Panc1 (cell line): ENCODE measurements at places on chromosomes 5 and 9. TPM values are rescaled to one million over a fixed set of nuclear protein-coding genes. Genes with fewer than 3 reads are reported as not detected.

- DNase-seq = no peak
Observed at GRCh38 chr5:107268241-107268640, 402.5 kb downstream of the EFNA5 start.

DNA sequence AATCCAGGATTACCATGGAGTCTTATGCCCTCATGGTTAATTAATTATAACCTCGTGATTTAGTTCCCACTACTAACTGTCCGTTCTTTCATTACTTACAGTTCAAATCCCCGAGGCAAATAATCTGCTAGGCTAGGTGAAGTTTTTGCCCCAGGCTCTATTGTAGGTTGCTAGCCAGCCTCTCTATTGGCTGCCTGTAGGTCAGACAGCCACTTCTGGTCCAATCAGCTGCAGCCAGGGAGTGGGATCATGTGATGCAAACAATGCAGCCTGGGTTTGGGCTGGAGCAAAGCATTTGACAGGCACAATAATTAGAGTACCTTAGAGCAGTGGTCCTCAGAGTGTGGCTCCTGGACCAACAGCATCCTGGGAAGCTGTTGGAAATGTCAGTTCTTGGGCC, 17.7 kb downstream of the TMEM252 start:
- DNase-seq = no peak

DNA sequence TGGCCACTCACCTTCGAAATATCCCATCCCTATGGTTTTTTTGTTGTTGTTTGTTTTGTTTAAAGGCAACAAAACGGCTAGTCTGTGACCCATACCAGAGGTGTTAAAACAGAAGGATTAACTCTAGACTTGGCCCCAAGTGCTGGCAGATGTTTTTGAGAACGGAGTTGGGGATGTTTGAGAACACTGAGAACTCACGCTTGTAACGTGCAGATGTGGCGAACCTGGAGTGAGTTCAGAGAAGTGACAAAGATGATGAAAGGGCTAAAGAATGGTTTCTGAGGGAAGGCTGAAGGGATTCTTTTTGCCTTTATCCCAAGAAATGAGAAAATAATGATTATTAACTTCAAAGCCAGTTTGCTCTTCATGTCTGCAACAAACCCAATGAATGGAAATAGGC, 286.5 kb downstream of the ZNF608 start:
- no peak for DNase-seq

DNA sequence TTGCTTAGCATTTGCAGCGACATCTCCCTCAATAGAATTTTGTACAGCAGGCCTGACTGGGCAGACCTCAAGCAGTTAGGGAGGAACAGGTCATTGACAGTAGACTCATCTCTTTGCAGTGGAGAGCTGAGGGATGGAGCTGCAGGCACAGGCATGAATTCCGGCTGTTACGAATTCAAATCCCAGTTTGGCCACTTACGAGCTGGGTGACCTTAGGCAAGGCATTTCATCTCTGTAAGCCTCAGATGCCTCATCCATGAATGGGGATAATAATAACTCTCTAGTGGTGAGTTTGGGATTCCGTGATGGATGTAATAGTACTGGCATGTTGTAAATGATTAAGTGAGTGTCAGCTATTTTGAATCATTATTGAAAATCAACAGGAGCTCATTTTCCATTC, 195.3 kb downstream of the SEMA6A start:
- DNase-seq = no peak

- DNase-seq = no peak
Observed at GRCh38 chr5:16899171-16899570, 36.9 kb downstream of the MYO10 start.

DNA sequence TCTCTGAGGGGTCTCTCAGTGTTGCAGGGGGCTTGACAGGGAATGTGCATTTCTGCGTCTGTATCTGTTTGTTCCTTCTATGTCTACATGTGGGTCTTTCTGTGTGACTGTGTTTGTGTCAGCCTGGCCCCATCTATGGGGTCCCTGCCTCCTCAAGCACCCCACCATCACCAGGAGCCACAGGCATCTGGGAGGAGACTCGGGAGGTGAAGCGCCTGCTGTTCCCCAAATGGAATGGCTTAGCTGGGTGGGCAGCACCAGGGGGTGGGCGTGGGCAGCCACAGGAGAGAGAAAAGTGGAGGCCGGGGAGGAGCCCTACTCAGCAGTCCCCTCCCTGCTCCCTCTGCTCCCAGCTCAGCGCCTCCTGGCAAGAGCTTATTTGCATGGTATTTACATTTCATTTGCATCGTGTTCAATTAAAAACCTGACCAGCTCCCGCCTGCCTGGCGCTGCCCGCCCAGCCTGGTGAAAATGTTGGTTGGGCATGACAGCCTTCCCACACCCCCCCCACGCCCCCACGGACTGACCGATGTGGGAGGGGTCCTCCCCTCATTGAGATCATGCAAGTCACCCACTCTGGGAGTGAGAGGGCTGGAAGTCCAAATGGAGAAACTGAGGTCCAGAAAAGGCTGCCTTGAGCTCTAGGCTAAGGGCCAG, 50.5 kb downstream of the CXXC5 start:
- no peak for DNase-seq

PCDHGB5 gene
- total RNA-seq = 0.87 TPM

GRCh38 chr5:97936231-97936630, 753.2 kb upstream of the RIOK2 start:
- DNase-seq = no peak

GRCh38 chr9:101966691-101967090, 228.2 kb upstream of the GRIN3A start:
- DNase-seq = no peak

- DNase-seq = no peak
Observed at GRCh38 chr9:85331626-85332025, 410.1 kb downstream of the AGTPBP1 start.

PHF24 gene
- 0.08 TPM for total RNA-seq

DNA sequence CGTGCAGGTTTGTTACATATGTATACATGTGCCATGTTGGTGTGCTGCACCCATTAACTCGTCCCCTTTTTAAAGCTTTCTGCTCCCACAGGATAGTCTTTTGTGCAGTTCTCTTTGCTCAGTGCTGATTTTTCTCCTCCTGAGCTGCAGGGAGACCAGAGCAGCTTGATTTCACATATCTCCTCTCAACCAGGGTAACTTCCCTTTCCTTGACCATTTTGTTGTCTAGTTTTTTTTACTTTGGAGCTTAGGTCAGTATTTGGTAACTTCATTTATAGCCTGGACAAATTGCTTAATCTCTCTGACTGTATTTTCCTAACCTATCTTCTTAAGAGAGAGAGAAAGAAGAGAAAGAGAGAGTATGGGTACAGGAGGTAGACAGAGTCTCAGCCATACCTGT, 137.1 kb upstream of the ZNF366 start:
- no peak for DNase-seq

SPINK13 gene
- total RNA-seq = not detected

DNA sequence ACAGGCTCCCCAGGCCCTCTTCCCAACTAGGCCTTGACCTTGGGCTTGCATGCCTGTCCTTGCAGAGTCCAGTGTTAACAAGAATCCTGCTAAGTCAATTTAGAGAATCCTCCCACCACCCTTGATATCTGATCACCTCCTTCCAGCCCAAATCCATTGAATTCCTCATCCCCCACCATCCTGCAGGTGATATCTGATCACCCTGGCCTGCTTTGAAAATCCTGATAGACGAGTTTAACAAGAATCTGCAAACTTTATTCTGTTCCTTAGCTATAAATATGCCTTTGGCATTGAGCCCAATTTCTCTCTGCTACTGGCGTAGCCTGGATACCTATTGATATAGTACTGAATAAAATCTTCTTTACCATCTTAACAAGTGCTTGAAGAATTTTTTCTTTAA, 125.5 kb downstream of the DIRAS2 start:
- DNase-seq = no peak

GRCh38 chr5:180492226-180492903, 1.8 kb upstream of the CNOT6 start:
- DNase-seq = no peak

GRCh38 chr5:78926252-78926651, 58.9 kb downstream of the ARSB start:
- DNase-seq = no peak

DNA sequence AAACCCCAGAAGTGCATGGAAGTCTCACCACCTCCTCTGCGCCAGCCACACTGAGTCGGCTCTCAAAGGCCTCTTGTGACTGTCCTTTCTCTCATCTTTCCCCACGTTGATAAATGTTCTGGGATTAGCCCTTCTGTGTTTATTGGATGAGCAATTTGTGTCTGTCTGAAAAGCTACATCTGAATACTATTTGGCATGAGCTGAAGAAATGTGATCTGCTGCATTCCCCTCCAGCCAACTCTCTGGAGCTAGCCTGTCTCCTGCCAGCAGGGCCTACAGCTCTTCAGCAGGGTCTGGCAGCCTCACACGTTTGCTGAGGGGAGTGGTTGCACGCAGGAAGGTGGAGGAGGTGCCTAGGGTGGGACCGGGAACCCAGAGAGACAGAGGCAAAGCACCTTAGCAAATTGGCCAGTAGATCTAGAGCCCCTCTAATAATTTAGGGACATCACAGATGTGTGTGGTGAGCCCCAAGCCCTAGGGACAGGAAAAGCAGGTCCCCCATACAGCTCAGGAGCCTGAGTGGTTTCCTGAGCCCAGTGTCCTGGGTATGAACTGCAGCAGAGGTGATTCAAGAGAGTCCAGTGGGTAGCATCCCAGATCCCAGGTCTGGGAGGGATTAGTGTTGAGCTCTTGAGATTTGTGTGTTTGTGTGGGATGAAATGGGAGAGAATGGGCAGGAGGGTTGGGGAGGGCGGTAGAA, 20.5 kb upstream of the B4GALT1 start:
- no peak for DNase-seq

- no peak for DNase-seq
Observed at GRCh38 chr9:35980289-35981011, 22.5 kb upstream of the OR2S2 start.

DNA sequence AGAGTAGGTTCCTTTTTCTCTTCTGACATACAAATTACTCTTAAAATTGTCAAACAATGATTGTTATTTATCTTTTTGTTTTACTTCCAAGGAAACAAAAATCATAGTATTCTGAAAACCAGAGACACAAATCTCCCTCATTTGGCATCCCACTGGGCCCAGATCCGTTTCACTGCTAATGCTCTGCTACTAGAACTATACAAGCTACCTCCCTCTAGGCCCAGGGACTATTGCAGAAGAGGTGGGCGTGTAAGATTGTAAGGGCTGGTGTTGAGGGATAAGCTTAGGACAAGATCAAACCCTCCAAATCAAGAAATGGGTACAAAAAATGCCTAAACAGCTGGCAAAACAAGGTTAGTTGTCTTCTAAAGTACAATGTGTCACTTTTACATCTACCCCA, 928.9 kb upstream of the CDH10 start:
- DNase-seq = no peak

HRH2 gene
- 0.33 TPM for total RNA-seq

ARSK gene
- total RNA-seq = 13.7 TPM

DNA sequence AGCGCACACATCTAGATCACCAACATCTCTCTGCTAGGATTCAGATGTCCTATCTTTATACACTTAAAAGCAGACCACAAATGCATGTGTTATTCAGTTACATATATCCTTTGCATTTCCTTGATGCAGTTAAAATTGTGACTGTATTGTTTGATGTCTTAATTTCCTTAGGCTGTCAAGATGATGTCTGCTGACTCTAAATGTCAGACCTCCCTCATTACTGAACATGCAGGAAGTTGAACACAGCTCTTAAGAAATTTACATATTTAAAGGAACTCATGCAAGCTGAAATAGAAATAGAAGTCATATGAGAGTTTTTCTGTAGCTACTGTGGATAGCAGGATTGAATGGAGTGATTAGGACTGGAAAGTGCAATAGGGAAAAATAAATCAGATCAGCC, 336.5 kb upstream of the SEMA6A start:
- no peak for DNase-seq

- DNase-seq = no peak
Observed at GRCh38 chr9:4299005-4299795, 668 bp downstream of the GLIS3 start.

- no peak for DNase-seq
Observed at GRCh38 chr9:133512253-133513213, 12.2 kb downstream of the MYMK start.

SLC6A3 gene
- 0.05 TPM for total RNA-seq

GRCh38 chr9:33166231-33167083, 679 bp downstream of the B4GALT1 start:
- no peak for DNase-seq

GRCh38 chr5:2864515-2865105, 113.1 kb upstream of the IRX2 start:
- DNase-seq = no peak

DNA sequence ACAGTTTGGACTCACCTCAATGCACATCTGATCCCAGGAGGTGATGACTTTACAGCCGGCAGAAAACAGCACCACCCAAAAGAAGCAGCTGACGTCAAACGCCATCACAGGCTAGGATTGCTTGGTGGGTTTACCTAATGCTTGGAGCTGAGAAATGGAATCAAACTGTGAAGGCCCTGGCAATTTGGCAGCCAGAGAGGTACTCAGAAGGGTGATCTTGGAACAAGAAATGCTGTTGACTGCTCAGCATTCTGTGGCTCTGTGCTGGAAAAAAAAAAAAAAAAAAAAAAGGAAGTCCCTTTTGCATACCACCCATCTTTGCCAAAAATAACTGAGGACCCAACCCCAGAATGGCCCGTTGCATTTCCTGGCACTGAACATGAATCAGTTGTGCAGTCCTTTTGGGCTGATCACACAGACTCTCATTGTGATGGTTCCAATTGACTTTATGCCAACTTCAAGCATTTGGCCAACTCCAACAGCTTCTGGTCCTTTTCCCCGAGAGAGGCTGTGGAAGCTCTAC, at the start of gene CD180:
Gene CD180 (minus strand): TSS at position 263 of the 523 bp plus-strand sequence. CDS start 158 bp downstream, at position 105.
- no peak for DNase-seq

- DNase-seq = no peak
Observed at GRCh38 chr9:37036776-37037502, 2.9 kb upstream of the PAX5 start.

DNA sequence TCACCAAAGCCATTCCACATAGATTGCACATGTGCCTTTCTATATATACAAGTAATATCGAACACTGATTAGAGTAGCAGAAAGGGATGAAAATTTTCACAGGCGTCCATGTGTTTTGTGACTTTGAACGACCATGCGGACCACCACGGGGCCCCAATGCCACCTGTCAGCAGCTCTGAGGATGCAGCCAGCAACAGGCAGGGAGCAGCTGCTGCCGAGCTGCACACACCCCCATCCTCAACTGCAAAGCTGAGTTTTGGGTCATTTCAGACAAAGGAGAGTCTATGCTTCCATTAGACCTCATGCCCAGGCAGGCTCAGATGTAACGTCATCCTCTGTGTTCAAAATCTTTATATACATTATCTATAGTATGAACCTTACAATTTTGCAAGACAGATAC, 503.8 kb downstream of the IRX1 start:
- no peak for DNase-seq

GRCh38 chr9:68552700-68553476, 12.2 kb upstream of the TMEM252 start:
- no peak for DNase-seq

DNA sequence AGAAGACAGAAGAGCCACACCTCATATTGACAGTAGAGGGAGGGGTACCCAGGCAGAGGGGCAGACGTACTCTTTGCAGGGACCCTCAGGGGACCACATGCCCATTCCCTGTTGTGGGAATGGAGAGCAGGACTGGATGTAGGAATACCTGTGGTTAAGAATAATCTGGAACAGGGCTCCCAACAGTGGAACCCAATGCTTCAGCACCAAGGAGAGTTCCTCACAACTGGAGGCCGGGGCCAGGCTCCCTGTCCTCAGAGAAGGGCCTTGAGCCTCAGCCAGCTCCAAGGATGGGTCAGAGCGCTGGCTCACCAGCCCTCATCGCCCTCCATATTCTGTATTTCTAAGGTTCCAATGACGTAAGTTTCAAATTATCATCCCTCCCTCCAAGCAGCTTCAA, 7.4 kb upstream of the SHC3 start:
- no peak for DNase-seq
